ENCODE measurements at places on chromosomes 16 and 17.

- DNase-seq, result peak; percentile 85
These were observed at the start of gene P3H4 for GRCh38 chr17:41811549-41812380. Gene P3H4, minus strand, starts transcription at chr17:41811949. Its CDS starts 34 bp downstream, at chr17:41811915.

DNA sequence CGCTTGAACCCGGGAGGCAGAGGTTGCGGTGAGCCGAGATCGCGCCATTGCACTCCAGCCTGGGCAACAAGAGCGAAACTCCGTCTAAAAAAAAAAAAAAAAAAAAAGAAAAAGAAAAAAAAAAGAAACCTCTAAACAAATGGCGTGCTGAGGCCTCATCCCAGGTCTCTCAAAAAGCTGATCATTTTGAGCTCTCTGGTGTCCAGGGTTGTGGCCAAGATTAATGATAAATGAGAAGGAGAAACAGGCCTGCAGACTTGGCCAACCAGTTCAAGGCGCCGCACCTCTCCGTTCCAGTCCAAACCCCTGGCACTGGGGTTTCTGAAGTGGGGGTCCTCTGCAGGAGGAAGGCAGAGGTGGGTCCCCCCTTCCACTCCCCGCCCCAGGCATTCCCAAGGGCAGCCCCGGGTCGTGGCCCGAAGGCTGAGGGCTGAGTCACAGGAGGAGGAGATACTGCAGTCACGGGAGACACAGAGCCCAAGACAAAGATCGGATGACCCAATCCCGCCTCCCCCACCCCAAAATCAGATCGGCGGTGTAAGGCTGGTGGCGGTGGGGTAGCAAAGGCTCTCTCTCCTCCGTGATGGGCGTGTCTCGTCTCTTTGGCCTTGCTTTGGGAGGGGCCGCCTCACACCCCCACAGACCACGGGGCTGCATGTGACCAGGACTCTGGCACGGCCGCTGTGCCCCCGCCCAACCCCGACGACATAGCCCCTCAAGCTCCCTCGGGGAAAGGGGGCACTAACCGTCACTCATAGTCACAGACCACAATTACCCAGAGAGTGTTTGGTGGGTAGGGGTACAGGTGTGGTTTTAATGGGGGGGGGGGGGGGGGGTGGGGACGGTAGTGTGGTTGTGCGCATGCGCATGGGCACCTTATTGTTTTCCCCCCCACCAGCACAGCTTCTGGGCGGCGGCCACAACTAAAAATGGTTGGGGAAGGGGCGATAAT lies 1.1 kb downstream of the VAT1 start:
- DNase-seq, result peak; percentile 37

- DNase-seq, result no peak
These were observed 83.4 kb upstream of the CHMP6 start for GRCh38 chr17:80908211-80908610.

GRCh38 chr17:71084219-71084618 lies 914.9 kb downstream of the KCNJ2 start:
- peak; percentile 39 for DNase-seq

DNA sequence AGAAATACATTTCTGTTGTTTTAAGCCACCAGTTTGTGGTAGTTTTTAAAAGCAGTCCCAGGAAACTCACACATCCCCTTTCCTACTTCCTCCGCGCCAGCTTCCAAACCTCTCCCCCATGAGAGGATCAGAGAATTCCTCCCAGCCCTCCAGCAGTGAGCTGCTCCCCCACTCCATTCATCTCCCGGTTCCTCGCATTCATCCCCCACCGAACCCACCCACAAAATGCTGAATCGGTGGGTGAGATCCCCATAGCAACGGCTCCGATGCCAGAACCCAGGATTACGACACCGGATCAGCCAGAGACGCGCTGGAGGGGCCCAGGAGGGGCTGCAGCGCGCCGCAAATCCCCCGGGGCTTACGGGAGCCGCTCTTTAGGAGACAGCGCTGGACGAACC lies 251.4 kb upstream of the RPL38 start:
- DNase-seq, result no peak

DNA sequence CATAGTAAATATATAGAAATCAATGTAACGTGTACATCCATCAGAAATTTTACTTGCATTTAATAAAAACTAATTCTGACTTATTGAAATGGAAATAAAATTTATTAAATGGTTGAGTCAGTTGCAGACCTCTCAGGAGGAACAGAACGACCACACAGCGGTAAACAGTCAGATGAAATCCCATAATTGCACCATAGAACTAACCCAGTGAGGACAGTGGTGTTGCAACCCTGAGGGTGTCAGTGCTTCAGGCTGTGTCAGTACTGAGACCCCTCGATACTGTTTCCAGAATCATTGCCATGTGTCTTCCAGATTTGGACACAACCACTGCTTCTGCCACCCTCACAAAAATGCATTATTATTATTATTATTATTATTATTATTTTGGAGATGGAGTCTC lies 29.0 kb upstream of the SSTR2 start:
- no peak for DNase-seq

GRCh38 chr16:50731130-50731988 lies 10.5 kb upstream of the CYLD start:
- DNase-seq, result no peak

DNA sequence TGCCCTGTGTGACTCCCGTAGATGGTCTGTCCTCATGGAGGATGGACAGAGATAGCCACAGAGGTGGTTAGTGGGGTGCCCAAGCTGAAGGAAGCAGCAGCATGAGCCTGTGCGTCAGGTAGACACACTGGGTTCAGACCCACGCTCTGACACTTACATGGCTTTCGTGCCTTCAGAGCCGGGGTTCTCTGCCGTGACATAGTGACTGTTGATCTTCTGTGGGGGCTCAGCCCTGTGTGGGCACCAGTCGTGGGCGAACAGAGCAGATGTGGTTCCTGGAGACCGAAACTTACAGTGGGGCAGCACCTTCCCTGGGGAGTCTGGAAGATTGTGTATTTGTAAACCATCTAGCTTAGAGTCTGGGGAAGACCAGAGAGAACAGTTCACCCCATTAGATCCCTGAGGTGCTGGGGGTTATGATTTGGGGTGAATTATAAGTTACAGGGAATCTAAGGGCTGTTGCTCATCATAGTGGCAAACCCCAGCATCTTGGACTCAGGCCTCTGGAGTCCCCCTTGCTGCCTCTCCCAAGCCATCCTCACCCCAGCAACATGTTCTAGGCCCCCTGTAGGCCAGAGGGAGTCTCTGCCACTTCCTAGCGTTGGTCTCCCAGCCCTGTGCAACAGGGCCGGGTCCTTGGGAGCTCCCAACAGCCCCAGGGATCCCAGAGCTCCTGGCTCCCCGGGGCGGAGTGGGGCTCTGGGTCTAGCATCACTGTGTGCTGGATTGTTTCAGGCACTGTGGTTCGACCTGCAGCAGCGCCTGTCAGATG lies 28.6 kb downstream of the NECAB2 start:
- DNase-seq, result no peak

DNA sequence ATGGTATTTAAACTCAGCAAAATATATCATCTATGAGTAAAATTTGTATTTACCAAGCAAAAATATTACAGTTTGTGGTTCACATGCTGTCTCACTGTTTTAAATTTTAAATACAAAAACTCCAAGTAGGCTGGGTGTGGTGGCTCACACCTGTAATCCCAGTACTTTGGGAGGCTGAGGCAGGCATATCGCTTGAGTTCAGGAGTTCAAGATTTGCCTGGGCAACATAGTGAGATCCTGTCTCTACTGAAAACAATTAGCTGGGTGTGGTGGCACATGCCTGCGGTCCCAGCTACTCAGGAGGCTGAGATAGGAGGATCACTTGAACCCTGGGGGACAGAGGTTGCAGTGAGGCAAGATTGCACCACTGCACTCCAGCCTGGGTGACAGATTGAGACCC lies 37.3 kb downstream of the MAPT start:
- DNase-seq, result no peak

GRCh38 chr16:62272035-62272434 lies 235.8 kb upstream of the CDH8 start:
- DNase-seq, result no peak

DNA sequence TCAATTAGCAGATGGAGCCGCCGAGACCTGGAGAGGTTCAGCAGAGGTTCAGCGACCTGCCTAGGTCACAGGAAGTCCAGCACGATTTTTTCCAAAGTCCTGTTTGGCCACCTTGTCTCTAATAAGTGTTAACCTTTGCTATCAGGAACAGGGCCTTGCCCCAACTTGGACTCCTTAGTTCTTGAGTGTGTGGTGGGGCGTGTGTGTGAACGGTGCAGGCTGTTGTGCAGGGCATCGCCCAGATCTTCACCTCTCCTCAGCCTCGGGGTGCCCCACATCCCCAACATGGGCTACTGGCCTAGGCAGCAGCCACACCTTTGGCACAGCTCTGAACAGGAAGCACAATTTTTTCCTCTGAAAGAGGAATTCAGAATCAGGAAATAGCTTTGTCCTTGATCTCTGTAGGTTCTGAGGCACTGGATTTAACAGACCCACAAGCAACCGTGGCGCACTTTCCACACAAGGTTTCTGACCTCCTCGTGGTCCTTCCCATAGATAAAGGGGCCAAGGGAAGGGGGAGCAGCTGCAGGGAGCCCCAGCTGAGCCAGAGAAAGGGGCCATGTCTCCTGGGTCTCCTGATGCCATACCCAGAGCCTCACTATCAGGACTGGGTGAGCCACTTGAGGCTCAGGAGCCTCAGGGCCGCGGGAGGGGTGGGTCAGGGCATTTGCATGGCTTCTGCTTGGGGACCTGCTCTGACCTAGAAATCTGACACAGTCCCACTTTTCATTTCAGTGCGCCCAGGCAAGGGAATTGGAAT lies 10.4 kb downstream of the MPRIP start:
- no peak for DNase-seq

DNA sequence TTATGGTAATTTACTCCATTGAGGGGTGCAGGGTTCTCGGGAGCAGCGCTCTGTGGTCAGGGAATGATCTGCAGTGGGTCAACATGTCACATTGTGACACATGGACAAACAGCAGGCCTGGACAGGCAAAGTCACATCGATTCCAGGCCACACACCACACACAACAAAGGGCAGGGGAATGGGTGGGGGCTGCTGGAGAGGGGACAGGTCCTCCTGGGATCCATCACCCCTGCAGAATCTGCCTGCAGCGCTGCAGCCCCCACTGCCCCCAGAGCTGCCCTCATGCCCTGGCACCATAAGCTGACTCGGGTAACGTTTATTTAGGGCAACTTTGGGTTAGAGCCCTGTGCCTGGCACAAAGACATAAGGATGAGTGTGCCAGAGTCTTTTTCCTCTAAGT lies 9.1 kb downstream of the PEMT start:
- no peak for DNase-seq

GRCh38 chr17:66755101-66755943 lies 79.6 kb upstream of the CACNG5 start:
- peak; percentile 84 for DNase-seq

- no peak for DNase-seq
These were observed 133.7 kb downstream of the GSG1L start for GRCh38 chr16:27929818-27930217.

- peak; percentile 20 for DNase-seq
These were observed 2.8 kb downstream of the TRAF4 start for GRCh38 chr17:28746611-28747050.

- no peak for DNase-seq
These were observed 1.8 kb downstream of the CACNB1 start for GRCh38 chr17:39195568-39196160.

DNA sequence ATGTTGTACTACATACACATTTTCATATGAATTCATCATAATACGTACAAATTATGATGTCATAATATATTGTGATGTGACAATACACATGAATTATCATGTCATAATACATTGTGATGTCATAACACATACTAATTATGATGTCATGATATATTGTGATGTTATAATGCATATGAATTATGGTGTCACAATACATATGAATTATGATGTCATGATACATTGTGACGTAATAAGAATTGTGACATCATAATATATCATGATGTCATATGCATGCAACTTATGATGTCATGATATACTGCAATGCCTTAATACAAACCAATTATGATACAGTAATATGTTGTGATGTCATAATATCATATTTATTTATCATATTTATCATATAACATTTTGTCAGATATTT lies 2074.3 kb downstream of the TP53TG3F start:
- no peak for DNase-seq

GRCh38 chr16:58128711-58129096 lies 477 bp downstream of the CFAP20 start:
- no peak for DNase-seq

- no peak for DNase-seq
These were observed 391.2 kb downstream of the MAF start for GRCh38 chr16:79209308-79209707.

DNA sequence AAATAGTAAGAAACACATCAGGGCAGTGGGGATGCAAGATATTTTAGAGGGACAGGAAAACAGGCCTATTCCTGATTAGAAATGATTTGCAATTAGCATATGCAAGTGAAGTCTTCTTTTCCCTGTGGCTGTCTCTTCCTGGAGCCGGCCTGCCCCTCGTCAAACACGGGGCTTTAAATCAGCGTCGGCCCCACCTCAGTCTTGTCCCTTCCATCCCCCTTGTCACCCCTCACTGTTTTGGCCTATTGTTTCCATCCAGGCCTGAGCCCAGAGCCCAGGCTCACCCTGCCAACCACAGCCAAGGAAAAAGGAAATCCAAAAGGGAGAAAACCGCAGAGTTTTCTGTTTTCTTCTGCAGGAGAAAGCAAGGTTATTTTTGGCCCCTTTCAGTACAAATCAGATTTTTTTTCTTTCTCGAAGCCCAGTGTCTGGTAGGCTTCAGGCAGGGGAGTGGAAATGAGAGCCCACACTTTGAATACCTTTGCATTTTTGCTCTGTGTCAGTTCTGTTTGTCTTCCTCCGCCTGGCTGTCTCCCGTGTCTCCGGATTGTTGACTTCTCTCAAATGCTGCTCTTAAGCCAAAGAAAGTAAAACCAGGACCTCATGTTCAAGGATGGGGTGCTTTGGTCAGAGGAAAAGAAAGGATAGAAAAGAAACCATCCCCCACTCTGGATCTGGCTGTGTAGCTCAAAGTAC lies 399.9 kb upstream of the CDH11 start:
- DNase-seq, result no peak

GRCh38 chr17:78289004-78289403 lies 57.6 kb downstream of the TMEM235 start:
- no peak for DNase-seq

DNA sequence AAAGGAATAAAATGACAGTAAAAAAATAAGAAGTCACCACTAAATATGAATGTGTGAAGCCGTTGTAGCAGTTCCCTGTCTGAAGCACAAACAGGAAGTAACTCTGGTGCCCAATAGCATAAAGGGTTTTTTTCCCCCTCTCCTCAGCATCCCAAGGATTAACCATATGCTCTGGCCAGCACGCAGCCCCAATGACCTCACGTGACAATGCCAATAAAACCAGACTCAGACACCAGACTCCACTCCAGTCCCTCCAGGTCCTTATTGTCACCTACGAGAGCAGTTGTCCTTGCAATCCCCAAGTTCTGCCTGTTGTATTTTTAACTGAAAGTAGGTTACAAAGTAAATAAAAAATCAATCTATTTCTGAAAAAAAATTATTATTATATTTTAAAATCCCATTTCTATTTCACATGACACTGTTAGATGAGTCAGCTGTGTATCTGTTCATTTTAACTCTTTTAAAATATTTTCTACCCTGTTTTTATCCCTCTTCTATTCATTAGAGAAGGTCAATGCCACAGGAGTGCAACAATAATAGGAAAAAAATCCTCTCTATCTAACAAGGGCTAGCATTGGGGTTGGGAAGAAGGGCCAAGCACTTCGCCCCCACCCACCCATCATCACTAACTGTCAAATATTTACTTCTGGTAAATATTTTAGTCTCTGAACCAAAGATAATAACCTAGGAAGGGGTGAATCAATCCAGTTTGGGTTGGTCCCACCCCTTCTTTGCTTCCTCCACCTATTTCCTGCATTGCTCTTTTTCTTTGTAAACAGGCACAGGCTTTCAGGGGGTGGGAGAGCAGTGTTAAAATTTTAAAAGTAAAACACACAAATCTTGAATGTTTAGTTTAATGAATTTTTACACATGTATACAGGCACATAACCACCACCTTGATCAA lies 6.6 kb downstream of the PRAC1 start:
- DNase-seq, result no peak

GRCh38 chr17:61457226-61457983 lies 5.2 kb downstream of the TBX4 start:
- DNase-seq, result no peak
